GM23338 (cell line): ENCODE measurements at places on chromosomes 3 and 15. TPM values are rescaled to one million over a fixed set of nuclear protein-coding genes. Genes with fewer than 3 reads are reported as not detected.

- no peak overlapping the region for H3K27ac ChIP-seq
- no peaks in the 10 kb centered on the region for H3K4me1 ChIP-seq
- no peaks in the 10 kb centered on the region for H3K27me3 ChIP-seq
- no peaks in the 10 kb centered on the region for H3K36me3 ChIP-seq
- no peak for DNase-seq
Observed at GRCh38 chr3:171840445-171840810, 2.7 kb upstream of the TMEM212 start.

- peak overlapping the region; percentile 85 for H3K27ac ChIP-seq
- H3K36me3 ChIP-seq = no peaks in the 10 kb centered on the region
- peaks cover 16% of the 10 kb centered on the region for H3K4me1 ChIP-seq
- no peak overlapping the region for H3K4me3 ChIP-seq
Observed at GRCh38 chr3:52052831-52053306, 3.5 kb downstream of the DUSP7 start.

- H3K27me3 ChIP-seq = no peaks in the 10 kb centered on the region
- DNase-seq = no peak
- no peak overlapping the region for H3K27ac ChIP-seq
- no peak overlapping the region for H3K4me3 ChIP-seq
Observed at GRCh38 chr3:28678086-28678485, 329.5 kb upstream of the AZI2 start.

DNA sequence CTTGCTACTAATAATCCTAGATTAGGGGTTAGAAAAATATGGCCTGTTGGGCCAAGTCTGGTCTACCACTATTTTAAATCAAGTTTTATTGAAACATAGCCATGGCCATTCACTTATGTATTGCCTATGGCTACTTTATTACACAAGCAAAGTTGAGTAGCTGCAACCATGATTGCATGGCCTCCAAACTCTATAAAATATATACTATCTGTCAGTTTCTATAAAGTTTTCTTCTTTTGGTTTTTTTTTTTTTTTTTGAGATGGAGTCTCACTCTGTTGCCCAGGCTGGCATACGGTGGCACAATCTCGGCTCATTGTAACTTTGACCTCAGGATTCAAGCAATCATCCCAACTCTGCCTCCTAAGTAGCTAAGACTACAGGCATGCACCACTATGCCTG, 60.4 kb downstream of the INO80 start:
- no peak for DNase-seq
- H3K4me3 ChIP-seq = no peak overlapping the region
- peaks cover 51% of the 10 kb centered on the region for H3K36me3 ChIP-seq
- no peaks in the 10 kb centered on the region for H3K4me1 ChIP-seq
- H3K27ac ChIP-seq = no peak overlapping the region
- no peaks in the 10 kb centered on the region for H3K27me3 ChIP-seq

- H3K27me3 ChIP-seq = no peaks in the 10 kb centered on the region
- H3K27ac ChIP-seq = no peak overlapping the region
- H3K36me3 ChIP-seq = no peaks in the 10 kb centered on the region
- no peak overlapping the region for H3K4me3 ChIP-seq
- DNase-seq = no peak
Observed at GRCh38 chr15:77563623-77564156, 69.0 kb downstream of the LINGO1 start.

The GOLGA8H gene
- polyA plus RNA-seq = 0.17 and 0.26 TPM in 2 replicates

The ABHD6 gene
- polyA plus RNA-seq = 3.7 TPM in 2 replicates

DNA sequence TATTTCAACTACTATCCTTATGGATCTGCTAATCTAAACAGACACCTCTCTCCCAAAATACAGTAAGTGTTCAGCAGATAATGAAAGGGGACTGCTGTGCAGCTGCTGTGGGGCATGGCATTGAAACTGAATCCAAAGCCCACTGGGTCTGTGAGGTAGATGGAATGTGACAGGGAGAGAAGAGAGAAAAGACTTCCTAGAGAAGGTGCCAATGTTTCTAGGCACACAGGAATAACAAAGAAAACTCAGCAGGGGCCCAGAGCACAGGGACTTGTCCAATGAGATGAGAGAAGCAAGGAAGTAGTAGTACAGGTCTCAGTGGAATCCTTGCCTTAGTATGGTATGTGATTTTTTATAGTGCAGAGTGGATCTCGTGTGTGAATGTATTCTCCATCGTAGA, 457.8 kb downstream of the IL5RA start:
- DNase-seq = peak; percentile 65
- no peaks in the 10 kb centered on the region for H3K36me3 ChIP-seq
- H3K4me3 ChIP-seq = no peak overlapping the region
- H3K27ac ChIP-seq = no peak overlapping the region
- peaks cover 12% of the 10 kb centered on the region for H3K4me1 ChIP-seq

DNA sequence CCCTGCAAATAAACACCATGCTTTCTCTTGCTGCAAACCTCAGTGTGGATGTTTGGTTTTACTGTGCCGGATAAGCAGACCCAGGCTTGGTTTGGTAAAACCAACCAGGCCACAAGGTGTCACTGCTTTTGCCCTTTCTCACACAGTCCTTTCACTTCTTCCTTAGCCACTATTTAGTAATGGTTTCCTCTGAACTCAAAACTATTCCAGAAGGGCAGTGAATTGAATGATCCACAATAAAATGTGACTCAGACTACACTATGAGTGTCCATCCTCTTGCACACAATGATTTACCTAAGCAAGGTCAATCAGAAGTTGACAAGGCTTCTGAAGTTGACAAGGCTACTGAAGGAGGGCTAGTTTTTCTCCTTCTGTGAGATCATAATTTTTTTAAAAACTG, 552.4 kb upstream of the CCDC54 start:
- no peak overlapping the region for H3K4me3 ChIP-seq
- peak; percentile 61 for DNase-seq
- no peaks in the 10 kb centered on the region for H3K27me3 ChIP-seq
- 0 out of 2 replicates have a peak overlapping the region, but pooled peaks have one; percentile 1 for H3K27ac ChIP-seq
- H3K36me3 ChIP-seq = no peaks in the 10 kb centered on the region
- H3K4me1 ChIP-seq = peaks cover 43% of the 10 kb centered on the region

The GRM7 gene
- polyA plus RNA-seq = 0.40 and 0.56 TPM in 2 replicates

DNA sequence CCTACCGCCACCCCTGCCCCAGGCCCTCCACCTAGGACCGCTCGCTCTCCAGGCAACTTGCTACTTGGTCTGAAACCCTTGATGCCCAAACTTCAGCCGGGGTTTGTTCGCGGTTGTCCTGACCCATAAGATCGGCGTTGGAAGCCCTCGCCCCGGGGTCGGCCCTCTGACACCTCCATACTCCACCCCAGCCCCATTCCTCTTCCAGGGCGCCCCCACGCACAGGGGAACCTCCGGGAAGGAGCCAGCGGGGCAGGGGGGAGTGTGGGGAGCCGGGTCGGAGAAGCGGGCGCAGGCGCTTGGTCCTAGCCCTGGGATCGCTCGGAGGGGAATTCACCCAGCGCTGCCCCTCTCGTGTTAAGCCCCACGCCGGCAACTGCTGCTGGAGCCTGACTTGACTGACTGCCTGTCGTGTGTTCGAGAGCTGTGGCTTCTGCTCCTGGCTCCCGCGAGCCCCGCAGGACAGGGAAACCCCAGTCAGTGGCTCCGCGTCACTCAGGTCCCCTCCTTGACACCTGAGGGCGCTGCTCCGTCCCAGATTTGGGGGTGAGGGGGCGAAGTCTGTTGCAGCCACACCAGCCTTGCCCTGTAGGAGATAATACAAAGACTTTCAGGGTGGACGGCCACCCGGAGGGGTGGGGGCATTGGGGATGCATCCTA, 675 bp downstream of the RYR3 start:
- no peak overlapping the region for H3K27ac ChIP-seq
- peaks cover 10% of the 10 kb centered on the region for H3K4me1 ChIP-seq
- H3K4me3 ChIP-seq = peak overlapping the region; percentile 79

- H3K27me3 ChIP-seq = peaks cover 27% of the 10 kb centered on the region
- H3K4me1 ChIP-seq = peaks cover 5% of the 10 kb centered on the region; the same call in 1 of the 2 replicates
- H3K4me3 ChIP-seq = no peak overlapping the region
- no peaks in the 10 kb centered on the region for H3K36me3 ChIP-seq
- no peak for DNase-seq
Observed at GRCh38 chr15:22974745-22975144, 5.4 kb downstream of the CYFIP1 start.

The ROPN1B gene
- 0.43 TPM in 1 of 2 replicates, not detected in the other for polyA plus RNA-seq

DNA sequence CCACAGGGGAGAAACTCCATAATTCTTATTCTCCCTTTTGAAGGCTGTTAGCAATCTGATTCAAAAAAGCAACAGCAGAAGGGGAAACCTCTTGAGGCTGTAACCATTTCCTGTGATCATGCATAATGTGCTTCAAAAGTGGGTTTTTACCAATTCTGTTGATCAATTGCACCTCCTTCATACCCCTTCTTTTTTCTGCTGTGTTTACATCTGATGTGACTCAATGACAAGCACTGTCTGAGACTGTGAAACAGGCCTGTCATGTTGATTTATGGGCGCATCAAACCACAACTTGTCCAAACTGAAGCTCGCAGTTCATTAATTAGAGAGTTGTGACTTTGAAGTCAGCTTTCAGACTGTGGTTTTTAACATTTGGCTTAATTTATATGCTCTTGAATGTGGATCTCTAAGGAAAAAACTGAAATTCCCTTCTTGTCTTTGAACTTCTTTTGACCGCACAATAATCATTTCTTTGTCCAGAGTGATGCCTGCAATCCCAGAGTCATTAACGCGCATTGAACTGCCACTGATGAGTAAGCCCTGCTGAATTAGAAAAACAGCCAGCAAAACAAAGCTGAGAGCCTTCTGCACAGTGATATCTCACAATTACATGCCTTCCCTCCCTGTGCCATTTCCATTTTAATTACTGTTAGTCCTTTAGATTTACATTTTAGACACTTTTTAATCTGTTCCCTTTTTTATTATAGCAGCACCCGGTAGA, 532.8 kb downstream of the FOXP1 start:
- DNase-seq = no peak
- peak overlapping the region; percentile 32 for H3K4me3 ChIP-seq
- H3K27ac ChIP-seq = peak overlapping the region; percentile 82
- no peaks in the 10 kb centered on the region for H3K36me3 ChIP-seq

DNA sequence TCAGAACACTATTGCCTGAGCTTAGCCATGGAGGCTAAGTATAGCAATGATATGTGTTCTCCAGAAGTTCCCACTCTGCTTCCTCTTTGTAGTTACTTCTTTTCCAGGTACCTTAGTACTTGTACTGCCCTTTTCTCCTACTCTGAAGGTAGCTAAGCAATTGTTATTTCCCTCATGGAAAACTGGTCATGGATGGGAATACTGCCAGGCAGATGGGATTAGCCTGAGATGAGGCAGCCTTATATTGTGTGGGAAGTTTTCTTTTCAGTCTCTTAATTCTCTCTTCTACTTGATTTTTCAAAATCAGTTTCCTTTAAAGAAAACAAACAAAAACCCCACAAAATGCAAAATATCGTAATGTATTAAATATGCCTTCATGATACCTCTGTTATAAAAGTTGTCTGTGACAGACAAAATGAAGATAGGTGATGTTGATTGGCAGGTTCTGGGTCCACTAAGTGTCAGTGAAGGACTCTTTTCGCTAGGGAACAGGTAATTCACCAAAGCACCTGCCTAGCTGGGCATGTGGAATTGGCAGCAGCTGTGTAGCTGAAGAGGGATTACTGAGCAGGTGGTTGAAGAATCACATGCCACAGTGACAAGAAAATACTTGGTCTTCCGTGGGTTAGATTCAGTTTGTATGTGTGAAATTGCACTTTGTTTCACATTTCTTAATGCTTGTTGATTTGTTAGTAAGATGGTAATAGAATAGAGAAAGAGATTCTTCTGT, 4.1 kb downstream of the ZNF609 start:
- H3K27ac ChIP-seq = no peak overlapping the region
- no peak overlapping the region for H3K4me3 ChIP-seq
- H3K27me3 ChIP-seq = no peaks in the 10 kb centered on the region
- no peak for DNase-seq
- H3K4me1 ChIP-seq = peaks cover 48% of the 10 kb centered on the region

- H3K27me3 ChIP-seq = no peaks in the 10 kb centered on the region
- H3K4me1 ChIP-seq = no peaks in the 10 kb centered on the region
- no peak overlapping the region for H3K4me3 ChIP-seq
- no peak overlapping the region for H3K27ac ChIP-seq
- H3K36me3 ChIP-seq = no peaks in the 10 kb centered on the region
Observed at GRCh38 chr3:194615226-194615625, 18.0 kb downstream of the TMEM44 start.

The GOLGA6D gene
- polyA plus RNA-seq = 0.71 and 0.99 TPM in 2 replicates

- H3K4me1 ChIP-seq = no peaks in the 10 kb centered on the region
- no peak overlapping the region for H3K27ac ChIP-seq
- DNase-seq = no peak
- H3K27me3 ChIP-seq = no peaks in the 10 kb centered on the region
- no peak overlapping the region for H3K4me3 ChIP-seq
- no peaks in the 10 kb centered on the region for H3K36me3 ChIP-seq
Observed at GRCh38 chr3:105402287-105402801, 35.6 kb downstream of the ALCAM start.

DNA sequence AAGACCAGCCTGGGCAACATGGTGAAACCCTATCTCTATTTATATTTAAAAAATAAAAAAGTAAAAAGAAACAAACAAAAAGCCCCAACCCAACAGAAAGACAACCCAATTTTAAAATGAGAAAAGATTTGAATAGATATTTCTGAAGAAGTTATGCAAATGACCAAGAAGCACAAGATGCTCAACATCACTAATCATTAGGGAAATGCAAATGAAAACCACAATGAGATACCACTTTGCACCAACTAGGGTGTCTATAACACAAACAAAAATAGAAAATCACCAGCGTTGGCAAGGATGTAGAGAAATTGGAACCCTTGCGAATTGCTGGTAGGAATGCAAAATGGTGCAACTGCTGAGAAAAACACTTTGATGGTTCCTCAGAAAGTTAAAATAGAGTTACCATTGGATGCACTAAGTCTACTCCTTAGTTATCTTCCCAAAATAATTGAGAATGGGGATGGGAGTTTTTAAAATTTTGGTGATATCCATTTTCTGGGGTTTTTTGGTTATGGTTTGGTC, 45.8 kb upstream of the CCNB2 start:
- no peaks in the 10 kb centered on the region for H3K27me3 ChIP-seq
- no peaks in the 10 kb centered on the region for H3K4me1 ChIP-seq
- no peak overlapping the region for H3K27ac ChIP-seq

The NUP210 gene
- 13.8 and 14.1 TPM in 2 replicates for polyA plus RNA-seq

GRCh38 chr15:70314018-70314354, 216.3 kb upstream of the TLE3 start:
- no peaks in the 10 kb centered on the region for H3K27me3 ChIP-seq
- no peak overlapping the region for H3K27ac ChIP-seq
- peaks cover 20% of the 10 kb centered on the region for H3K4me1 ChIP-seq
- no peaks in the 10 kb centered on the region for H3K36me3 ChIP-seq

DNA sequence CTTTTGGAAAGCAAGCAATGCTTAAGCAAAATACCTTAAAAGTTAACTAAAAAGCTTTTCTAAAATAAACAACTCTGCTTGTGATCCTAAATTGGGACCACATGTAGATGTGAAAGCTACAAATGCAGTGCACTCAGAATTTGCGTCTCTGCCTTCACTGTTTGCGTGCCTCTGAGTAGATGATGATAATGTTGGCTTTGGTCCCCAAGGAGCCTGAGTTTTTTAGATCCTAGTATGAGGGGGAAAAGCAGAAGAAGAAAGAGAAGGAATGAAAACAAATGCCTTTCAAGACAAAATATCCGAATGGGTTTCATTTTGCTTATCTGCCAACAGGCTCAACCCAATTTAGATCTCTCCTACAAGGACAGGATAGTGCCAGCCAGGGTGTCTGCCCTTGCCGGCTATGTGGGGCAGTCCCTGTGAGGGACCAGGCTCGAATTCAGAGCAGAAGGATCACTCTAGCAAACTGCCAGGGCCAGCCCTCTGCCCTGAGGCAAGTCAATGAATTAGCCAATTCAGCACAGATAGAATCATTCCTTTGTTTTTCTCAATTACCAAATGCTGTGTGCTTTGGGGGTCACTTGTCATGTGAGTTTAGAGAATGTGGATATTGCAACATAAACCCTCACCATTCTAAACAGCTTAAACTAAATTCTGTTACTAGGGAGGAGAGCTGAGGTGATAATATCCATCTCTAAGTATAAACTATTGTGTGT, 28.5 kb downstream of the SCG5 start:
- no peaks in the 10 kb centered on the region for H3K27me3 ChIP-seq
- DNase-seq = peak; percentile 47
- no peaks in the 10 kb centered on the region for H3K36me3 ChIP-seq
- no peak overlapping the region for H3K4me3 ChIP-seq
- peak overlapping the region; percentile 40 for H3K27ac ChIP-seq
- H3K4me1 ChIP-seq = peaks cover 22% of the 10 kb centered on the region
